ENCODE measurements at places on chromosomes 4 and X.

DNA sequence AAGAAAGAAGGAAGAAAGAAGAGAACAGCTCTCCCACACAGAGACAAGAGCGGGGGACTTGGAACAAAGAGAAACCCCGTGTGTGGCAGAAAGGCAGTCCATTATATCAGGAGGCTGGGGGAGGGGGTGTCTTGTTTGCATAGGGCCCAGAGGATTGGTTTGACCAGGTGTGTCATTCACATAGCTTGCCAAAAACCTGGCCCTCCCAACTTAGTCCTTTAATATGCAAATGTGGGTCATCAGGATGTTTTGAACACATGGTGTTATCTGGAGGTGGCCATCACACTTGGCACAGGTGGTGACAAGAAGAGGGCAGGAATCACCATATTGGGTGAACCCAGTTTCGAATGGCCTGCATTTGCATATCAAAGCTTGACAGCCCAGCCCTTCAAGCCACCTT lies 111.7 kb downstream of the LINC00632 start:
- no peak for DNase-seq

DNA sequence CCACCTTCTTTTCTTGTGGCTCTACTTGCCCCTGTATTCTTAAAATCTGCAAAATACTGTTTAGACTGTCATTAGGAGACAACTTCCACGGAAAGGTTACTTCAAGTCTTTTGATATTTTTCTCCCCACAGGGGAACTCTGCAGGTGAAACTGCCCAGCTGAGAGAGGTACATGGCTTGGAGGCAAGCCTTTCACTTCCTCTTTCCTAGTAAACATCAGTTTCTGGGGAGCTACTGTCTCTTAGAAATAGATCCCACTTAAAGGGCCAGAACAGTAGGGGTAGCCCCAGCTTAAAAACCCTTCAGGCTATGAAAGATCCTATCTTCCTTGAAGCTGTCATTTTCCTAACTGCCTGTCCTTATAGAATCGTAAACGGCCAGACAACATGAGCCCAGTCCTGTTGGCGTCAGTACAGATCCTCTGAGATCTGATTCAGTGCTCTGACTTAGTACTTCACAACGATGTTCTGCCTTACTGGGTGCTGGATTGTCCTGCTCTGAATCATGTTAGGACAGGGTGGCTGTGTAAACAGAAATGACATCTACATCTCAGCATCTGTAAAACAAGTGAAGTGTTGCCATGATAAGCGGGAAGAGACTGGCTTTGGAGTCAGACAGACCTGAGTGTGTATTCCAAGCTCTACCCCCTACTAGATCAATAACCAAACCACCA lies 102.1 kb downstream of the ITIH6 start:
- DNase-seq = no peak

DNA sequence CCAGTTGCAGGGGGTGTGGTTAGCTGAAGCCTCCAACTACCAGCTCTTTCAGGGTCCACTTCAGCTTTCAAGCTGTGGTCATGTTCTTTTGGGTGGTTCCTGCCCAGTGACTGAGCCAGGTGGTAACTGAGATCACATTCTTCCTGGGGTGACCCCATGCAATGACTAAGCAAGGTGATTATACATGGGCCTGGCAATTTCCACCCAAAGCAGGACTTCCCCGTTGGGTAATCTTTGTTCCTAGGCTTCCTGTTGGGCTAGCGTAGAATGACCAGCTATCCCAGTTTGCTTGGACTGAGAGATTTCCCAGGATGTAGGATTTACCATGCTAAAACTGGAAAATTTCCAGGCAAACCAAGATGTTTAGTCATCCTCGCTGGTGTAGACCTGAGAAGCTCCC lies 18.4 kb upstream of the MAGEB17 start:
- no peak for DNase-seq

DNA sequence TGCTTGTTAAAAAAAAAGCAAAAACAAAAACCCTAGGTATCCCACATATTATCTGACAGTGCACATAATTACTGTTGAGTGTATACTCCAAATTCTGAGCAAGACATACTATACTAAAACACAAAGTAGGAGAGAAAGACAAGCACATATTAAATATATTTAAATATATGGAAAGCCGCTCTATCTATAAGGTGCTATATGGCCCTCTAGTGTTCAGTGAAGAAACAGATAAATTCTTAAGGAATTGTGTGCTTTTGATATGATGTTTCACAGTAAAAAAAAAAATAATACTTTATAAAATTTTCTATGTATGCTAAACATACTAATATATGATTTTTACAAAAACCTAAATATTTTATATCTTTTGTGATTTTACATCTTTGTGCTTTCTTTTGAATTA lies 137.8 kb downstream of the FBXW7 start:
- peak; percentile 22 for DNase-seq

GRCh38 chrX:12741416-12741815 lies 49.8 kb upstream of the PRPS2 start:
- no peak for DNase-seq

GRCh38 chrX:30655991-30656390 lies 2.8 kb downstream of the GK start:
- DNase-seq = no peak

- no peak for DNase-seq
Measured at GRCh38 chr4:10111067-10111801, 5.4 kb downstream of the WDR1 start.

DNA sequence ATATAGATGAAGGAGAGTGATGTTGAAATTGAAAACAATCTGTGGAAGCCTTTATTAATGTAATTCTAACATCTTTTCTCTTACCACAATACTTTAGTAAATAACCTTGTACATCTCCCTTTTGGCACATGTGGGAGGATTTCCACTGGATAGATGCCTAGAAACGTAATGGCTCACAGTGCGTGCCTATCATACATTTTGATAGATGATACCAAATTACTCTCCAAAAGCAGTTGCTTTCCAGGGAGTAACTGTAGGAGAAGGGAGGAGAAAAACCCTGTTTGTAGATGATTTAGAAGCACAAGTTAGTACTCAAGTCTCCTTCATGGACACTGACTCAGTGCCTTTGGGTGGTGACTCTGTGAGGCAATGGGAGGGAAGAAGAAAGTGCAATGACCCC lies 476.3 kb downstream of the CCSER1 start:
- DNase-seq = no peak

- DNase-seq = no peak
Measured at GRCh38 chrX:24332878-24333277, 19.0 kb upstream of the SUPT20HL2 start.

- no peak for DNase-seq
Measured at GRCh38 chr4:76670631-76671030, 227.3 kb downstream of the SOWAHB start.
